ENCODE measurements at places on chromosomes 2 and 18.

GRCh38 chr2:18701546-18701945 is 112.2 kb upstream of the NT5C1B start:
- no peak for DNase-seq

DNA sequence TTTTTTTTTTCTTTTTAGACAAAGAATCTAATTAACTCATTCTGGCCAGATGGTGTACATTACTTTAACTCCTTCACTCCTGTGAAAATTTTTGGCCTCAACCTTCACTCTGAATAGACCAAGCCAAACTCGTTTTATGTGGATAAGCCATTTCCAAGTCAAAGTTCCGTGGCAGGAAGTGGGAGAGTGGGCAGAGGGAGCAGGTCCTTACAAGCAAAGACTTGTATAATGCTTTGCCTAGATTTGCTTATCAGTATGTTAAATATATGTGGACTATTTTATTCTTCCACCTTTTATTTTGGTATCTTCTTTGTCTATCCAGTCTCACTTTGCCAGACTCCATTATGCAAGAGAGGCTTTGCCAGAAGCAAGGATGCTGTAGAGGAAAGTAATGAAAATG is 178.1 kb upstream of the TNP1 start:
- no peak for DNase-seq

DNA sequence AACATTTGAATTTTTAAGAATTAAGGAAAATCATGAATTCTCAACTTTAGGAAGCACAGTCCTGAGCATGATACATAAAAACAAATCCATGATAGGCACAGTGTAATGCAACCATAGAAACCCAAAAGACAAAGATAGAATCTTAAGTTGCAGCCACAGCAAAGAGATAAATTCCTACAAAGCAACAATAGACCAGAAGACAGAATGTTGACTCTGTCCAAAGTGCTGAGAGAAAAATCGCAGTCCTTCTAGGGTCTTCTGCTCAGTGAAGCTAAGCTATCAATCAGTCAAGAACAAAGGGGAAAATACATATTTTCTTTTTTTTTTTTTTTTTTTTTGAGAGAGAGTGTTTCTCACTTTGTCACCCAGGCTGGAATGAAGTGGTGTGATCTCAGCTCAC is 22.0 kb upstream of the FHOD3 start:
- no peak for DNase-seq

- no peak for DNase-seq
Observed at GRCh38 chr2:128834207-128834879, 515.7 kb upstream of the HS6ST1 start.

DNA sequence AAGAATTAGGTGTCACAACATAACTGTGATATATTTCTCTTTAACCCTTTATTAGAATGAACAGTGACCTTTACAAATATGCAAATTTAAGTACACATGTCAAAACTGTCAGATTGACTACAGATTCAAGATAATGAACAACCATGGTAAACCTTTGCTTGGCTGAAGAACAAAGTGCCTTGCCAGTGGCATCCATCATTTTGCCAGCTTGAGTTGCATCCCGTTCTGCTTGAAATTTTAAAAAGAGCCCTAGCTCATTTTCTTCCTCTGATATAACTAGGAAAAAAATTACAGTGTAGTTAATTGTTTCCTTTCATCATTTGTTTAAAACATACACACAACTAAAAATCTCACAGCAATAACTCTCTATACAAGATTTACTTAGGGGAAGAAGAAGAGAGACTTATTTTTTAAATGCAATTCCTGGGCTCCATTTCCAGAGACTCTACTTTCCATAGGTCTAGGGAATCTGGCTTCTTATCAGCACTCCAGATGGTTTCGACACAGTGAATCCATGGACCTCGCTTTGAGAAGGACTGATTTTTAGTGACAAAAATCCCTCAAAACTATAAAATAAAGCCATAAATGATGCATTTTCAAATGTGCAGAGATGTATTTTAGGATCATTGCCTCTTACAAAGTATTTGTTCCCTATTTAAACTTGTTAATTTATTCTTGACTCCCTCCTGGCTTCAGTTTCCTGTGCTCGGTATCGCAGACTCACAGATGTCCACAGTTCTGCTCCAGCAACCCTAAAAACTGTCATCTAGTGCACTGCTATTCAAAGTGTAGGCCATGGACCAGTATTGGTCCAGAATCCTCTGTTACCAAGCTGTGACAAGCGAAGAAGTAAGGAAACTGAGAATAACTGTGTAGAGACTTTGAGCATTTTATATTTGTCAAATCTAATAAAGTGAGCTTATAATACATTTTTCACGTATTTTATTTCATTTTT is 50.1 kb downstream of the ICA1L start:
- DNase-seq = no peak

GRCh38 chr18:12621742-12622306 is 36.1 kb downstream of the SPIRE1 start:
- DNase-seq = no peak
